CD4-positive, alpha-beta T cell treated with Interferon alpha-2 for 1 hour (primary cell): ENCODE measurements at places on chromosomes 1 and 21.

DNA sequence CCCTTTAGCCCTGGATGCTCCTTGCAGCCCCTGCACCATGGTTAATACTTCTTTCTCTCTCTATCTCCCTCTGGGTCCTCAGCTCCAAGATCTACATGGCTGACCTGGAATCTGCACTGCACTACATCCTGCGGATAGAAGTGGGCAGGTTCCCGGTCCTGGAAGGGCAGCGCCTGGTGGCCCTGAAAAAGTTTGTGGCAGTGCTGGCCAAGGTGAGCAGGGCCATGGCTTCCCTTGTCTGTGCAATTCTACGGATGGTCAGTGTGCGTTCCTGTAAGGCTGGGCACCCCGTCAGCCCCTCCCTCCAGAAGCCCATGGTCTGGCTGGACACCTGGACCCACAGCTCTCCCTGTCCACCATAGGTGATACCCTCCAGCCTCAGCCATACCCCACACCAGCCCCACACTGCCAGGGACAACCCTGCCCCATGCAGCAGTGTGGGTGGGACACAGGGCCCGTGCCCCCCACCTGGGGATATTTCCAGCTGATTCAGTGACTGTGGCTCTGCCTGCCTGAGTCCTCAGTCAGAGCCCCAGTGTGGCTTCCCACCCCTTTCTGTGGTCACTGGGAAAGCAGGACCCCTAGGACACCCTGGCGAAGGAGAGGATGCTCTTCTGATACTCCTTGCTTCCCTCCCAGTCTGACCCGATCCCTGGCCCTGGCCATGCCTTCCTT, 31.4 kb downstream of the QSOX1 start:
- DNase-seq = no peak

GRCh38 chr1:210323957-210324356, 4.7 kb upstream of the HHAT start:
- DNase-seq = no peak

DNA sequence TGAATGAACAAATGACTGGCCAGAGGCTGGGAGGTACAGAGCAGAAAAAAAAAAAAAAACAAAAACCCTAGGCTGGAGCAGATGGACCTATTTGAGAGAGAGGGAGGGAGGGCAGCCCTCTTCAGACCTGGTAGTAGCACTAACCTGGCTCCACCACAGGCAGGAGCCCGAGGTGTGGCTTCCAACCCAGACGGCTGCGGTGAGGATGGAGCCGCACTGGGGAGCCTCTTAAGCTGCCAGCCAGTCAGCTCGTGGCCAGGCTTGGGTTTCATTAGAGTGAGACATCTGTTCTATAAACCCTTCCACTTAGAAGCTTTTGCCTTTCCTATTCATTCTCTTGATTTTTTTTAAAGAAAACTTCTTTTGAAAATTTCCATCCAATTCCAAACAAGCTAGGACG, 16.8 kb downstream of the LGR6 start:
- DNase-seq = no peak

DNA sequence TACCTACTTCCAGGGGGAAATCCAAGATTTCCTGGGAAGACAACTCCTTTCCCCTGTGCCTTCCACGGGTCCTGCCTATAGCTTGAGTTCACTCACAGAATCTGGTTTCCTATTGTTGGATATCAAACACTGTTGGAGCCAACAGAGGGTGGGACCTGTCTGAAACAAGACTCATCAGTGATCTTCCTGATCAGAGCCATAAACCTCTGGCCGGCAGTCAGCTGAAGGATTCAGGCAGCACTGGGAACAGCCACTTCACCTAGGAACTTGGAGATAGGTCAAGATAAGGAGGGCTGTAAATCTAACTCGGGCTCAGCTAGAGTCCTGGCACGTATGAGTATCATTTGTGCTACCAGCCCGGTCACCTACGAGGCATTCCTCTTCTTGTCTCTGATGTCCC, 23.3 kb downstream of the SH3BP5L start:
- no peak for DNase-seq

- DNase-seq = no peak
These were observed 14.2 kb downstream of the FCGR2B start for GRCh38 chr1:161676958-161677689.

DNA sequence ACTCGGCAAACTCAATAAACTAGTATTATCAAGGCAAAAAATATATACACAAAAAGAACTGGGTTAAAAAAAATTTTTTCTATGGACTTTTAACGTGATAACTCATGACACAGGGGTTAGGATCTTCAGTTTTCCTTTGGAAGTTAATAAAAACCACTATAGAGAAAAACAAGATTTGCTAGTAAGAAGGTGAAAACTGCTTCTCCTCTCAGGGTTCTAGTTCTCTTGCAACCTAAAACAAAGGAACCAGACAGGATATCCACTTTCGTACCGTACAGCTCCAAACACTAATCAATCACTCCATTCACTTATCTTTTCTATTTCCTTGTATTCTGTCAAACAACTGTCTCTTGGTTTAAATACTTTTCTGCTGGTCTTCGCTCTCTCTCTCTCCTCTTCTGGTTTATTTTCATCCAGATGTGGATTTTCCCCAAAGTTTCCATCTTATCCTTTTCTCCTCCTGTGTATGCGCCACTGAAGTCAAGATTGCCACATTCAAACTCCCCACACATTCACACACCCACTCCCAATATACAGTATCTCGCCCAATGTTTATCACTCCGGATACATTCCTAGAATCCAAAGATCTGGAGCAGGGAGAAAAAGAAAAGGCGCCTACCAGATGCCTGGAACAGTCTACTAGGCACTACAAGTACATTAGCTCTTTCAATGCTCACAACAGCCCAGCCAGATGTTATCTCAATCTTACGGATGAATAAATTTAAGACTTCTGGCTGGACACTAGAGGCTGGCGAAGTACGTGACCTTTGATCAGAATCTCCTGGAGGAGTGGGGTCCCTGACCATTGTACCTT, 775 bp upstream of the PRPF38B start:
- DNase-seq = no peak

DNA sequence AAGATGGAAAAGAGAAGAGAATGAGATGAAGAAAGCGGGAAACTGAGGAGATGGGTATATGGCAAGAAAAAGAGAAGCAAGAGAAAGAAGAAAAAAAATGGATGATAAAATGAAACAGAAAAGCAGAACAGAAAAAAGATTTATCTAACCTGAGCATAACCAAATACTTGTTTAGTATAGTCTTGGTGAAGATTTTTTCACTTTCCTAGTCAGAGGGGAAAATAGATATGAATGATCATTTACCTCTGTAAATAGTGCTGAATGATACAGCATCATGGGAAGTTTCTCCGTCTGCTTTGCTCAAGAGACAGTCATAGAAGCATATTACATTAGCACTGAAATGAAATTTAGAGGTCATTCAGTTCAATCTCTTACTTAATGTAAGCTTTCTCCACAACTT, 36.1 kb upstream of the PLPPR4 start:
- no peak for DNase-seq

DNA sequence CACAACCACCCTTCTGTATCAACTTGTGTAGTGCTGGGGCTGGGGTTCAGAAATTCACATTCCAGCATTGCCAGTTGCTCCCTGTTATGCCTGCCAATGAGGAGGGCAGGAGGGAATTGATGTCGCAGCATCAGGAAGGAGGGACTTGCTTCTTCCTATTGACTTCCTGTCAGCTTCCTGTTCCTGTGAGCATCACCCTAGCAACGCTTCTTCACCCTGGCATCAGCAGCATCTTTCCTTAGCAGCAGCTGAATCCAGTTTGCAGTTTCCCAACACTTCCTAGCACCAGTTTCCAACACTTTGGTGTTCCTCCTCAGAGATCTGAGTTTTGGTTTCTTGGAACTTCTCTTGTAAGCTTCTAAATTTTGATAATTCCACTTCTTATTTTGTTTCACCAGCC, 8.9 kb upstream of the TRIM62 start:
- DNase-seq = no peak

DNA sequence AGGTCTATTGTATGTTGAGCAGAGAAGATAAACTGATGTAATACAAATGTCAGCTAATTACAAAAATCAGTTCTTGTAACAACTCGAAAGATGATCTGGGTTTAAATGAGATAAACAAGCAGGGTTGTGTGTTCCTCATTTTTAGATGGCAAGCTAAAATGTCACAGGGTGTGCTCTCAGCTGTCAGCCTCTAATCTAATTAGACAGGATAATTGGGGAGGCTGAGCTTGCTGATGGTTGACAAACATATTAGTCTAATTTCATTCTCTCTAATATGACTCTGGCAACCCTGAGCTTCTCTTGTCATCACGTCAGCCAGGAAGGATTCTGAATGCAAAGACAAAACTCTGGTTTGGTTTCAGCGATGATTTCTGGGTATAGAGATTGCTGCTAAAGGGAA, 335.3 kb upstream of the KAZN start:
- DNase-seq = no peak

- DNase-seq = no peak
These were observed 17.1 kb downstream of the RC3H1 start for GRCh38 chr1:174005032-174005431.

DNA sequence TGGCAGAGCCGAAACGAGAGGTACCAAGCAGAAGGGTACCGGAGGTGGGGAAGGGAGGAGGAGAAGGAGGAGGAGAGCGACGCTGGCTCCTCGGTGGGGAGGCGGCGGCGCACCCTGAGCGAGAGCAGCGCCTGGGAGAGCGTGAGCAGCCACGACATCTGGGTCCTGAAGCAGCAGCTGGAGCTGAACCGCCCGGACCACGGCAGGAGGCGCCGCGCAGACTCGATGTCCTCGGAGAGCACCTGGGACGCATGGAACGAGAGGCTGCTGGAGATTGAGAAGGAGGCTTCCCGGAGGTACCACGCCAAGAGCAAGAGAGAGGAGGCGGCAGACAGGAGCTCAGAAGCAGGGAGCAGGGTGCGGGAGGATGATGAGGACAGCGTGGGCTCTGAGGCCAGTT, 32.4 kb downstream of the STYXL2 start:
- DNase-seq = no peak

DNA sequence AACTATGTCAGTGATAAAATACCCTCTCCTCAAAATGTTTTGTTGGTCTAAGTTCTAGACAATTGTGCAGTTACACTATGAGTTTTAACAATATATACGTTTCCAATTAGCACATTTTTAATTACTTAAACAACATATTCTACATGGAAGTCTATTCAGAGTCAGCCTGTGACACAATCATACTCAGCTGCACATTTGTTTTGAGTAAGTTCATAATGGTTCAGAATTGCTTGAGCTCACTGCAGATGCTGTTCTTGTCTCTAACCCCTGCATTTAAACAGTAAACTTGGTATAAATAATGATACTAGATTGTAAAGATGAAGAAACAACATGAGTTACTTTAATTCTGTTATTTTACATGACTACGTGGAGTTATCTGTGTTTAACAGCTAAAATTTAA, 30.6 kb downstream of the CDKN2C start:
- DNase-seq = no peak

DNA sequence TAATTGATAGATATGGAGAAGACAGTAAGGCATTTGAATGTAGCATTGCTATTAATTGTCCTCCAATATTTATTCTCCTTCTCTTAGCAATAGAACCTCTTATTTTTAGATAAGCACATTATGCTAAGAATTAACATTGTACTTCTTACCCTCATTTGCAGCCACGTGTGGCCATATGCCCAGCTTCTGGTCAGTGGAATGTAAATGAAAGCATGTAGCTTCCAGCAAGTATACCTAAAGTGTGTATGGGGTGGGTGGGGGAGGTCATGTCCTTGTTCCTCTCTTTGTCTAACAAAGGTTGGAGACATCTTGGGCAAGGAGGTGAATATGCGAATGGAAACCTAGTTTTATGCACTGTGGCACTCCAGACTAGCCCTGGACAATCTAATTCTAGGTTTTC, 133.6 kb upstream of the HMCN1 start:
- DNase-seq = no peak

DNA sequence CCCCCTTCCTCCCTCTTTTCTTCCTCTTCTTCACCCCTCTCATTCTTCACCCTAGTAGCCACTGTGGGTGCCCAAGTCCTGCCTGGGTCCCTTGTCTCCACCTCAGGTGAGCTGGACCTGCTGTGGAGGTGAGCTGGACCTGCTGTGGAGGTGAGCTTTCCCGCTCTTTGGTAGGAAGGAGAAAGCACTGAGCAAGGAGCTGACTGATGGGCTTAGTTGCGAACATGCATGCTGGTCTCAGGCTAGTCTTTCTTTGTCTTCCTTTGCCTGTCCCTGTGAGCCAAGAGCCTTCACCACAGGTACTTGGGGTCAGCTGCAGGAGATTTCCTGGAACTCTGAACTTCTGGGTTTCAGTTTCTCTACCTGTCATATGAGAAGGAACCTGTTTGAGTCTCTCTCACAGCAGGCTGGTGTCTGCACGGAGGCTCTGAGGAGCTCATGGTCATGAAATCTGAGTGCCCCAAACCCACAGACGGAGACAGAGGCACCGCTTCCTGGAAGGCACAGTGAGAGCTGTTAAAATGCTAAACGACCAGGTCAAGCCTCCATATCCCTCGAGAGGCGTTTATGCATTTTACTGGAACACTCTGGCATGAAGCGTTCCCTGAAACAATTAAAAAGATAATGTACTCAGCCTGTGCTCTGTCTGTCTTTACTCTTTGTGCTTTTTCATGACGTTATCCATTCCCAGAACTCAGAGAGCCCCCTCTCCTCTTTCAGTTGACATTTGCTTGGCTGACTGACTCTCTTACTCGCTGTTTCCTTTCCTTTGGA, 69.5 kb downstream of the RHOU start:
- DNase-seq = peak; percentile 60

GRCh38 chr1:77624102-77624501, 58.4 kb downstream of the ZZZ3 start:
- DNase-seq = no peak

GRCh38 chr1:223717695-223718363, 5.5 kb downstream of the CAPN2 start:
- peak; percentile 42 for DNase-seq

- peak; percentile 32 for DNase-seq
These were observed 27.7 kb upstream of the PTGFRN start for GRCh38 chr1:116881879-116882520.

DNA sequence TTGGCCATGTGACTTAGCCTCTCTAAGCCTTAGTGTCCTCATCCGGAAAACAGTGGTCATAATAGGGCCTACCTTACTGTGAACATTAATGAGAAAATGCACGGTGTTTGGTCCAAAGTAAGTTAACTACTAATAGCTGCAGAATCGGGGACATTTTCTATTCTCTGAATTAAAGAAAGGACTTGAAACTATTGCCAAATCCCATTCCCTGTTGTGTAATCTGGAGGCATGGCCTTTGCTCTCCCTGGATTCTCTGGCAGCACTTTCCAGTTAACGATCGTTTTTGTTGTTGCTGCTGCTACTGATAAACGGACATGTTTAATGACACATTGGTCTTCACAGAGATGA, 30.5 kb downstream of the FMO4 start:
- DNase-seq = no peak

- no peak for DNase-seq
These were observed 42.3 kb downstream of the ZNHIT6 start for GRCh38 chr1:85665932-85666331.

- no peak for DNase-seq
These were observed 88.8 kb upstream of the SLFNL1 start for GRCh38 chr1:41110286-41110685.

DNA sequence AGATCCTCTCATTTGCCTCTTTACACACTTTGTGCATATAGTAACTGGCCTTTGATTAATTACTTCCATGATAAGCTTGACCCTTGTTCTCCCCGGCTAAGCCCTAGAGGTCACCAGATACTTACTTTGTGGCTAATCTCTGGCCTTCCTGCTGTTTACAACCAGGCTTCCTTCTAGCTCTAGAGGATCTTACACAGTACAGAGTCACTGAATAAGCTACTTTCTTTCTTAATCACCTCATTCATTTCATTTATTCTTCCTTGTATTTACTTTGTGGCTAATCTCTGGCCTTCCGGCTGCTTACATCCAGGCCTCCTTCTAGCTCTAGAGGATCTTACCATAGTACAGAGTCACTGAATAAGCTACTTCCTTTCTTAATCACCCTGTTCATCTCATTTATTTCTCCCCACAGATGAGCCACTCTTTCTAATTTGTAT, 144.3 kb upstream of the C1orf21 start:
- DNase-seq = no peak
